HCEC 1CT (cell line): ENCODE measurements at places on chromosomes 7 and 10.

DNA sequence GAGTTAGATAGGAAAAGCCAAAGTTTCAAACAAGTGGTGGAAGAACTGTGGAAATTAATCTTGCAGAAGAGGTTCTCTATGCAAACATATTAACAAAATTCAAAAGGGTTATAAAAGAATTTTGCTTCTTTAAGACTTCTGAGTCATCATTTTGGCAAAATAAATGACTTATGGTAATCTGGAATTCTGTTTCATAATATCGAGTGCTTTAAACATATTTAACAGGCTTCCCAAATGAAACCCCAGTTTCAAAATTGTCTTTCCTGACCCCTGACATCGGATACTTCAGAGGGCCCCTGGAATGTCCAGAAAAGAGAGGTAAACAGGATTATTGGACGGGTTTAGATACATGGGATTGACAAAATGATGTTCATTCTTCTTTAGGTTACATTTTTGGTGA lies 444.6 kb downstream of the HTR7 start:
- DNase-seq, result peak; percentile 79

DNA sequence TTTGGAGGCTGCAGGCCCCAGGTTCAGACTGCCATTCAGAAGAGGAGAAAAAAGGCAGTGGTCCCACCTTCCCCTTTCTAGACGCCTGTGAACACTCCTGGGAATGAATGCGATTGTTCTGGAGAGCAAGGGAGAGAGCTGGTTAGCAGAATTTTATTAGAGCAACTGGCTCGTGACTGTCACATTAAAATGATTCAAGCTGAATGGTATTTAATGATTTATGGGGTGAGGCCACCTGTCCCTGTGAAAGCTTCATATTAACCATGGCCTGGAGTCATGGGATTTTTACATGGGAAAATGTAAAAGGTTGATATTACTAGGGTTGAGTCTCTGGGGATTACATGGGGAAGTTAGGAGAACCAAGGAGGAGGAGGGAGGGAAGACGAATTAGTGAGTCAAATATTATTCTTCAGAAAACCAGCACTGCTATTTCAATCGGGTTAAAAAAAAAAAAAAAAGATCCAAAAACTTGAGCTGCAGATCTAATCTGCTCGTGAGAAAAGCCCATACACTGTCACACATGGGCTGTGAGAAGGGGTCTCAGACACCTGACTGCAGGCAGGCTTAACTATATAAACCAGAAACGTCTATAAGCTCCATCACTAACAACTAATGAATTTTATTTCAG lies 8.3 kb downstream of the CXCL12 start:
- no peak for DNase-seq

GRCh38 chr7:106874076-106874475 lies 9.0 kb downstream of the PIK3CG start:
- no peak for DNase-seq

GRCh38 chr10:101308051-101308450 lies 45.9 kb upstream of the BTRC start:
- DNase-seq, result no peak

- no peak for DNase-seq
Observed at GRCh38 chr7:71479231-71479630, 347.3 kb downstream of the GALNT17 start.

GRCh38 chr10:23362879-23363792 lies 18.5 kb upstream of the C10orf67 start:
- DNase-seq, result no peak

DNA sequence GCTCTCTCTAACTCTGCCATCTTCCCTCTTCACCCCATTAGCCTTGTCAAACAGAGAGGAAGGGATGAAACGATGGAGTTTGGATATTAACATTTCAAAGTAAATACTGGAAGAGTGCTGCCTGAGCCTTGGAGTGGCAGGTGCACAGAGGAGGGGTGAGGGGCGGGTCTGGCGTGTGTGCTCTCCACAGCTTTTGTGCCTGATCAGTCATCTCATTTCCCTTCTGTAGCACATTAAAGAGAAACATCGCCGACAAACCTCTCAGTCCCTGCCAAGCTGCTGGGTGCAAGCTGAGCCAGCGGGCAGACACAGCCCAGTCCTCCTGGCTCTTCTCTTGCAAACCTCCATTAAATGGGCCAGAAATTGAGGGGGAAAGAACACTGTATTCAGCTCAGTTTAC lies 76.2 kb downstream of the SLIT1 start:
- DNase-seq, result no peak

DNA sequence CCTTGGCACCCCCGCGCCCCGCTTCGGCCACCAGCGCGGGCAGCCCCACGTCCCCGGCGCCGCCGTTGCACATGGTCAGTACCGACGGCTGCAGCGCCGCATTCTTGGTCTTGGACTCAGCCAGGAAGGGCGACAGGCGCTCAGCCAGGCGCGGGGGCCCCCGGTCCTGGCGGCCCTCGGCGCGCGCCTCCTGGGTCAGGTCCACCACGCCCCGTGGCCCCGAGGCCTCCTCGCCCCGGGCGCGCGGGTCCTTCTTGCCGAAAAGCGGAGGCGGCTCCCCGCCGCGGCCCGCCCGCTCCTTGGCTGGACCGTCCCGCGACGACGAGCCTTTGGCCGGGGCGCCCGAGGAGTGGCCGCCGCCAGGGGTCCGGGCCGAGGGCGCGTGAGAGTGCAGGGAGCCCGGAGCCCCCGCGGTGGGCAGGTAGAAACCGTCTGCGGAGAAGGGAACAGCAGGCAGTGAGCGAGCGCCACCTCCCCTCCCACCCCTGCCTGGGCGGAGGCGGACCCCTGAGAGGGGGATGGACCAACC lies 34.7 kb downstream of the TNRC18 start:
- DNase-seq, result no peak

DNA sequence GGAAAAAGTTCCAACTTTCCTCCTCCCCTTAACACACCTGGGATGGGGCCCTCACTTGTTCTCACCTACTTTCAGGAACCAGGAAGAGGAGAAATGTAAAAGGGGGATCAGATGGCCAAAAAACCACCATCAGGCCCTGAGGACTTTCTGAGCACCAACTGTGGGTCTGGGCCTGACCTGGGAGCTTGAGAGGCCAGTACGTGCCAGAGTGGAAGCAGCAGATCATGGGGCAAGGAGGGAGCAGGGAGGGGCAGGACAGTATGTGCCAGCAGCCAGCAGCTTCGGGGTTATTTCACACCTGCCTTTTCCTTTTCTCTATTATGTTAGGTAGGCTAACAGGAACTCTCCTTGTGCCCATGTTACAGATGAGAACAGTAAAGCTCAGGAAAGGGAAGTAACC lies 118.8 kb upstream of the UNC5B start:
- DNase-seq, result no peak

DNA sequence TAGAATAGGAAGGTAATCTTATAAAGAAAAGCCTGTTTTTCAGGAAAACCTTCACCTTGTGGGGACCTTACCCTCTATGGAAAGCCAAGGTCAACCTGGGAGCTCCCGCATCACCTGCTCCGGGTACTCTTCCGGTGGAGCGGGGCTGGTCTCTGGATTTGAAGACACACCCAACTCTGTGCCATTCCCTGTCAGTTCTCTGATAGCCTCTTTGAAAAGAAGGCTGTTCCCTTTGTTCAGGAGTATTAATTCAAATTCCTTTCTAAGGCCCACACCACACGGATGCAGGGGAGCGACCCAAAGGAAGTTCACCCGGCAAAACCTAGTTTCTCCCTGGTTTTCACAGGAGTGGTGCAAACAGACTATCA lies 10.7 kb downstream of the CTBP2 start:
- no peak for DNase-seq

GRCh38 chr10:48526011-48526821 lies 78.7 kb downstream of the ARHGAP22 start:
- DNase-seq, result peak; percentile 83

GRCh38 chr10:17703706-17704105 lies 48.3 kb upstream of the TMEM236 start:
- DNase-seq, result no peak

GRCh38 chr10:21989453-21990154 lies 13.9 kb downstream of the DNAJC1 start:
- DNase-seq, result peak; percentile 48

DNA sequence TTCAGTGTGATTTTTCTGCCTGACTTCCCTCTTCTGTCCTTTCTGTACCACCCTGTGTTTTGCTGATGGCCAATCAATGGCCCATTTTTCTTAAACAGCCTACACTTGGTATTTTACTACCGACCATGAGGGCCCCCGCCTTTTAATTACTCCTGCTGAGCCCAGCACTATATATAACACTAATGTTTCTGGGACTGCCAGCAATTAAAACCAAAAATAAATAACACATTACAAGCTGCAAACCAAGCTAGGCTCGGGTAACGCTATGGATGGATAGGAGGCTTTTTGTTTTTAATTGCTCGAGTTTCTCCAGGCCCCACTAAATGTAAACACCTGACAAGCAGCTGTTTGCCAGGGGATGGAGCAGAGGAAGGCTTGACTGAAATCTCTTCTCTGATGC lies 915.4 kb upstream of the AUTS2 start:
- DNase-seq, result no peak

- DNase-seq, result peak; percentile 89
Observed at GRCh38 chr7:75937958-75938786, 23.2 kb downstream of the POR start.

DNA sequence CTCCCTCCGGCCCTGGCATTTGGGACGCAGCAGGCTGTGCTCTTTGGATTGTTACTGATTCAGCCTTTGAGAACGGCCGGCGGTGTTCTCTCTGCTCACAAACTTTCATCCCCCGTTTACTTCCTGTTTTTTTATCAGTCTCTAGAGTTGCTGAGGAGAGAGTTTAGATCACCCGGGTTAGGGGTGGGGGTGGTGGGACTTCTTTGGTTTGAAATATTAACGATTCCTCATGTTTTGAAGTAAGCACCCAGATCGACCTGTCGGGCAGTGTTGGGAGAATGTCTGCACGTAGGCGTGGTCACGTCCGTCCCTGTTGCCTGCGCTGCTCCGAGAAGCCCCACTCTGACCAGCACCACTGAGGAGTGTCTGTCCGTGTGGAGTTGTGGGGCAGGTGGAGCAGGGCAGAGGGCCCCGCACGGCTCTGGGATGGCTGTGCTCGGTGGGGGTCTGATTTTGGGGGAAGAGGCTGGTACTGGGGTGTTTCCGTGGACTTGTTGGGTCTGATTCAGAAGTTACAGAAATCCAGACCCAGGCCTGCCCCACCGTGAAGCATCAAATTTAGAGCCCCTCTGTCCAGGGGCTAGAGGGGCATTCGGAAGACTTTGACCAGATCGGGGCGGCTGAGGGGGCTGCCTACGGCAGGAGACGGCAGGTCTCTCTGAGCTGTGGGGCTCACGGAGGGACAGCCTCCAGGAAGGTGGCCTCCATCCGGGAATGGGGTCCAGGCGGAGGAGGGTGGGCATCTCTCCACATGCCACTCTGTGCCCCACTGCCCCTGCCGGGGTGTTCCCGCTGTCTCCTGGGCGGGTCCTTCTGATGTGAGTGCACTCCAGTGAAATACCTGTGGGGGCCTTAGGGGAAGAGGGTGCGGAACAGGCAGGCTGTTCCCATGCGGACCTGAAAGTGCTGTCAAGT lies 7.4 kb downstream of the INPP5A start:
- DNase-seq, result no peak

DNA sequence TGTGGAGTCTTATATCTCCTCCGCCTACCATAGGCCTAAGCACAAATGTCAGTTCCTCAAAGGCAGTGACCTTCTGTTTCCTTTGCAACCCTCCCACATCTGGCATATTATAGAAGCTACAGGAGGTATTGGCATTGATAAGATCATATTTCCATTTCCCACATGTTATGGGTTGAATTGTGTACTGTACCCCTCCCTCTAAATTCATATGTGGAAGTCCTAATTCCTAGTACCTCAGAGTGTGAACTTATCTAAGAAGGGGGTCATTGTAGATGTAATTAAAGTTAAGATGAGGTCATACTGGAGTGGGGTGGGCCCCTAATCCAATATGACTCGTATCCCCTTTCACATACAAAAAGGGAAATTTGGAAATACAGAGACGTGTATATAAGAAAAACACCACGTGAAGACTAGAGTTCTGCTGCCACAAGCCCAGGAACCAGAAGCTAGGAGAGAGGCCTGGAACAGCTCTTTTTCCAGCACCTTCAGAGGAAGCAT lies 6.1 kb upstream of the LAMB4 start:
- DNase-seq, result no peak

DNA sequence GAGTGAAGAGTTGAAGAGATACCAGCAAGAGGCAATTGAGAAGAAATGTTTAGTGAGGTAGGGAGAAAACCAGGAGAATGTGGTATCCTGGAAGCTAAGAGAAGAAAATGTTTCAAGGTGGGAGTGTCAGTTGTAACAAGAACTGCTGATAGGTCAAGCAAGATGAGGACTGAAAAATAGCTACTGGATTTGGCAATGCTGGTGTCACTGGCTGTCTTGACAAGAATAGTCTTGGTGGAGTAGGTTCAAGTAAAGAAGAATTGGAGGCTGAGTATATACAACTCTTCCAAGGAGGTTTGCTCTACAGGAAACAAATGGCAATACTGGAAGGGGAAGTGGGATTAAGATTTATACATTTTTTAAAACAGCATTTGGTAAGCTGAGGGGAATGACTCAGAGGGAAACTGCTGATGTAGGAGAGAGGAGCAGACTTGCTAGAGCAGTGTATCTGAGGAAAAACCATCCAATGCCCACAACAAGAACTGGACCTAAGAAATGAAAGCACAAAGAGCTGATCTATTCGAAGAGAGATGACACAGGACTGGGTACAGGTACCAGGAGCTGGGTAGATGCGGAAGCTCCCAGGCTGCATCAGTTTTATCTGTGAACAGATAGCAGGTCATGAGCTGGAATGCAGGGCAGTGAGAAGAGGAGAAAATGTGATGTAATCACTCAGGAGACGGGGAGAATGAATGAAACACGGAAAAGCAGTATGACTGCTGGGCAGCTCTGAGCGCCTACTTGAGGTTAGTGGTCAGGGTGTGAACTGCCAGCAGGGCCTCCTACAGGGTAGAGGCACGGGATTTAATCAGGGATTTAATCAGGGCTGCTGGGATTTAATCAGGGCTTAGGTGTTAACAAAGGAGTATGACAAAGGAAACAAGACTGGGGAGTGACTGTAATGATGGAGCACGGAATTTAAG lies 34.5 kb downstream of the FAM25A start:
- peak; percentile 75 for DNase-seq

GRCh38 chr10:102004376-102004775 lies 51.6 kb downstream of the ARMH3 start:
- peak; percentile 69 for DNase-seq

- DNase-seq, result peak; percentile 47
Observed at GRCh38 chr10:133335246-133336117, 1.2 kb downstream of the CALY start.

- peak; percentile 100 for DNase-seq
Observed at GRCh38 chr10:30736685-30737232, 107.2 kb upstream of the LYZL2 start.

GRCh38 chr10:34845070-34845469 lies 30.0 kb upstream of the PARD3 start:
- no peak for DNase-seq
